ENCODE measurements at places on chromosomes 11 and 22.
A peak's percentile ranks its signal among the peaks of the same experiment; 100 is the strongest.

- no peak for DNase-seq
Measured at GRCh38 chr11:36530840-36531239, 20.8 kb upstream of the TRAF6 start.

- peak; percentile 92 for DNase-seq
Measured at GRCh38 chr11:121466063-121466794, 13.5 kb upstream of the SORL1-AS1 start.

DNA sequence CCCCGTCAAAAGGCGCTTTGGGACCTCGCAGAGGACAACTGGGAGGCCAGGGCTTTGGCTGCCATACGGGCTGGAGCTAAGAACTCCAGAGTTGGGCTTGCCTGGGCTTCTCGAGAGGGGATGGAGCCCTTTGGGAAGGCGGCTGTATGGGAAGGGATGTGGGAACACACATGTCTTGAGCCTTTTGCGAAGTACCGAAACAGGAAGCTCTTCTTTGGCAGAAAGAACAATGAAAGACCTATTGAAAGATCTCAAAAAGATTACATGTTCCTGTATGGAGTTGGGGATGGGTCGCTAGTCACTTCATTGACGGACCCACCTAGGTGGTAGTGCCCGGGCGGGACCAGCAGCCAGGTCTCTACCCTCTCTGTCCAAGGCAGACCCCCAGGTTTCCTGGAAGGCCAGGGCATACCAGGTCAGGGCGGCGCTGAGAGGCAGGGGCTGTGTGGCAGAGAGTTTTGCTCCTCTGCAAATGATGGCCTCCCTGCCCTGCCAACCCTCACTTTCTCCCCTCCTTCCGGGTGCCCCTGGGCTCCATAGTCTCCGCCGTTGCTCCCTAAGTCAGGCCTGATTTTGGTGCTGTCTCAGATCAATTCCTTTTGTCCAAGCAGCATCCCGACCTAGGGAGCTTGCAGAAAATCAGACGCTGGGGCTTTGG lies 1.0 kb downstream of the ST14 start:
- no peak for DNase-seq

GRCh38 chr22:44249376-44250147 lies 63.2 kb downstream of the SHISAL1 start:
- no peak for DNase-seq

All from fibroblast of villous mesenchyme (primary cell).